Stimulated activated CD8-positive, alpha-beta memory T cell treated with anti-CD3 and anti-CD28 coated beads, Interleukin-4, amount 100 ng/mL, for 48 hours (primary cell): ENCODE measurements at places on chromosomes 11 and 22.
A peak's percentile ranks its signal among the peaks of the same experiment; 100 is the strongest.

- no peak for DNase-seq
These were observed 589.0 kb downstream of the OPCML start for GRCh38 chr11:132943357-132943705.

GRCh38 chr11:43930868-43931716 is 11.3 kb upstream of the C11orf96 start:
- no peak for DNase-seq

DNA sequence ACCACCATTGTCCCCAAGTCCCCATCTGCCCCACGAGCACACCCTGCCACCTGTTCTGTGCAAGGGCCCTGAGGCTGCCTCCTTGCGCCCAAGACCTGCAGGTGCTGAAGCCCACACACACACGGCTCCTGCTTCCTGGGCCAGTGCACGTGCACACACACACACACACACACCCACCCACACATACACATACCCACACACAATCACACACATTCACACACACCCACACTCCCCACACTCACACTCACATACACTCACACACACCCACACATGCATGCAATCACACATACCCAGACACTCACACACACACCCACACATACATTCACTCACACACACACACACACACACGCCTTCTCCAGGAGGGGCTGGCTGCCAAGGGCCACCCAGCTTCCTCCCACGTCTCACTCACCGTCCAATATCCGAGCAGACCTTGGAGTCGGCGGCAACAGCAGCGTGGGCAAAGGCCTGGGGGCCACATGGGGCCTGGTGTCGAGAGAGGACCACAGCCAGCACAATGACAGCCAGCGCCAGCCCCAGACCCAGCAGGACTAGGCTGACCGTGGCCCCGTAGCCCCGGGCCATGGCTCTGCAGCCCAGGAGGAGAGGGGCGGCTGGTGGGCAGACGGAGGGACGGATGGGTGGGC is 616 bp downstream of the GGT5 start:
- no peak for DNase-seq

DNA sequence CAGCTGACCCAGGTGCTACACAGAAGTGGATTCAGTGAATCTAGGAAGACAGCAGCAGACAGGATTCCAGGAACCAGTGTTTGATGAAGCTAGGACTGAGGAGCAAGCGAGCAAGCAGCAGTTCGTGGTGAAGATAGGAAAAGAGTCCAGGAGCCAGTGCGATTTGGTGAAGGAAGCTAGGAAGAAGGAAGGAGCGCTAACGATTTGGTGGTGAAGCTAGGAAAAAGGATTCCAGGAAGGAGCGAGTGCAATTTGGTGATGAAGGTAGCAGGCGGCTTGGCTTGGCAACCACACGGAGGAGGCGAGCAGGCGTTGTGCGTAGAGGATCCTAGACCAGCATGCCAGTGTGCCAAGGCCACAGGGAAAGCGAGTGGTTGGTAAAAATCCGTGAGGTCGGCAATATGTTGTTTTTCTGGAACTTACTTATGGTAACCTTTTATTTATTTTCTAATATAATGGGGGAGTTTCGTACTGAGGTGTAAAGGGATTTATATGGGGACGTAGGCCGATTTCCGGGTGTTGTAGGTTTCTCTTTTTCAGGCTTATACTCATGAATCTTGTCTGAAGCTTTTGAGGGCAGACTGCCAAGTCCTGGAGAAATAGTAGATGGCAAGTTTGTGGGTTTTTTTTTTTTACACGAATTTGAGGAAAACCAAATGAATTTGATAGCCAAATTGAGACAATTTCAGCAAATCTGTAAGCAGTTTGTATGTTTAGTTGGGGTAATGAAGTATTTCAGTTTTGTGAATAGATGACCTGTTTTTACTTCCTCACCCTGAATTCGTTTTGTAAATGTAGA is 1.7 kb downstream of the MALAT1 start:
- peak; percentile 71 for DNase-seq

- DNase-seq = no peak
These were observed 133.7 kb upstream of the LDLRAD3 start for GRCh38 chr11:35810045-35810645.

DNA sequence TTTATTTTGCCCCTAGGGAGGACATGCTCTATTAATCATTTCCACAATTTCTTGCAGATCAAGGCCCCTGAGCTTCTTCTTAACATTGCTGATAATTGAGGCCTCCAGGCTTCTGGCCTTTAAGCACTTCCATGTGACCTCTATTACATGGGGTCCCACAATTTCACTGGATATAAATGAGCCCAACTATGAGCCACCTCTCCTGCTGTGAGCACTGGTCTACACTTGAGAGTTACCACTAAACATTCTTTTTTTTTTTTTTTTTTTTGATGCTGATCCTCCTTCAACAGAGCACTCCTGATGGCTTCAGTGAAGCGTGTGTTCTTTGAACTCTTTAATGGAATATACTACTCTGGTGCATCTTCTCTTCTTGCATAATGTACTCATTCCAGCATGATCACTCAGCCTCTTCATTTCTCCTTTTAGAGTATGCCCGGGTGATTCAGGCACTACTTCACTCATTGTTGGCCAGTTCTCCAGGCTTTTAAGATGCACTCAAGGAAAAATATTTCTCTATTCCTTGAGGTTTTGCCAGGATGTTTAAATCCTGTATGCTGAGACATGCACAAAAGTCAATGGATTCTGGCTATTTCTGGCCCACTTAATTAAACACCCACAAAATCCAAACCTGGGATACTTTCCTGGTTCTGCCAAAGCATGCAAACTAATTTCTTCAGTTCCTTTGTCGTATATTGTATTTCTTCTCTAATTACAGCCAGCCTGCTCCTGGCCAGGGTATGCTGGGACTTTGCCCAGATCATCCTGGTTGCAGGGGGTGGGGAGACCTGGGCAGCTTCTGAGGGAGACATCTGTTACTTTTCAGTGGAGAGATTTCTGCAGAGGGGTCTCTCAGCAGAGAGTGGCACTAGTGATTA is 257.8 kb upstream of the LUZP2 start:
- DNase-seq = no peak

DNA sequence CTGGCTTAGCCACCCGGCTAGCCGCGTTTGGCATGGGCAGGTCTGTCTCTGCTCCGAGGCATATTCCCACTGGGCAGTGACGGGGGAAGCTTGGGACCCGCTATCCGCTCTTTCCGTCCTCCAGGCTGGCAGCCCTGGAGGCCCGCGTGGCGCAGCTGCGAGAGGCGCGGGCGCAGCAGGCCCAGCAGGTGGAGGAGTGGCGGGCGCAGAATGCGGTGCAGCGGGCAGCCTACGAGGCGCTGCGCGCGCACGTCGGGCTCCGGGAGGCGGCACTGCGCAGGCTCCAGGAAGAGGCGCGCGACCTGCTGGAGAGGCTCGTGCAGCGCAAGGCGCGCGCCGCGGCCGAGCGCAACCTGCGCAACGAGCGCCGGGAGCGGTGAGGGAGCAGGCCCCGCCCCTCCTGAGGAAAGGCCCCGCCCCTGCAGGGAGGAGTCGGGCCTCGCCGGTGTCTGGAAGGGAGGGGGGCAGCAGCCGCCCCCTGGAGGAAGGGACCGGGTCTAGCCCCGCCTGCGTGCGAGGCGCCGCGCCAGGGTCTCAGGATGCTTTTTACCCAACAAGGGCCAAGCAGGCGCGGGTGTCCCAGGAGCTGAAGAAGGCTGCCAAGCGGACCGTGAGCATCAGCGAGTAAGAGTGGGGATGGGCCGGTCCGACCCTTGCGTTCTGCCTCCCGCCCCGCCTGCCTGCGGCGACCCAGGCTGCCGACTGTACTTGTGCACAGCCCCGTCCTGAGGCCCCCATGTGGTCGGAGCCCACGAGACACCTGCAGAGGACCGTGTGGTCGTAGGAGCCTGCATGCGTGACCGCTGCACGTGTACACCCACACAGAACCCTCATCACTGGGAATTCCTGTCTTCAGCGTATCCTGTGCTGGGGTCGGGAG is 7.9 kb downstream of the ATG16L2 start:
- peak; percentile 83 for DNase-seq

GRCh38 chr11:106875013-106875412 is 143.3 kb downstream of the GUCY1A2 start:
- DNase-seq = no peak
